ENCODE measurements at places on chromosomes 12 and 14.

DNA sequence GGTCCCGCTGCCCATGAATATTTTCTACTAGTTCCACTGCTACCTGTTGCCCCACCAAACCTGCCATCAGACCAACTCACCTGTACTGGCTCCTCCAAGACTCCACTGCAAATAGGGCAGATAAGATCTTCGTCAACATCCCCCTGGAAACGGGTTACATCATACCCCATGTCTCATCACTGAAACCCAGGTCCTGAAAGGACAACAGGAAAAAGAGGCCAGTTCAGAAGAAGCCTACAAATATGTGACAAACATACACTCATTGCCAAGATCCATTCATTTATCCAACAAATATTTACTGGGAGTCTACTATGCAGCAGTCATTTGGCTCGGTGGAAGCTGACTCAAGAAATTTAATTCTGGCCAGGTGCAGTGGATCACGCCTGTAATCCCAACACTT lies 7.8 kb downstream of the RNF41 start:
- no peak for DNase-seq

GRCh38 chr12:93978553-93978952 lies 169.8 kb upstream of the PLXNC1 start:
- DNase-seq: peak; percentile 62

DNA sequence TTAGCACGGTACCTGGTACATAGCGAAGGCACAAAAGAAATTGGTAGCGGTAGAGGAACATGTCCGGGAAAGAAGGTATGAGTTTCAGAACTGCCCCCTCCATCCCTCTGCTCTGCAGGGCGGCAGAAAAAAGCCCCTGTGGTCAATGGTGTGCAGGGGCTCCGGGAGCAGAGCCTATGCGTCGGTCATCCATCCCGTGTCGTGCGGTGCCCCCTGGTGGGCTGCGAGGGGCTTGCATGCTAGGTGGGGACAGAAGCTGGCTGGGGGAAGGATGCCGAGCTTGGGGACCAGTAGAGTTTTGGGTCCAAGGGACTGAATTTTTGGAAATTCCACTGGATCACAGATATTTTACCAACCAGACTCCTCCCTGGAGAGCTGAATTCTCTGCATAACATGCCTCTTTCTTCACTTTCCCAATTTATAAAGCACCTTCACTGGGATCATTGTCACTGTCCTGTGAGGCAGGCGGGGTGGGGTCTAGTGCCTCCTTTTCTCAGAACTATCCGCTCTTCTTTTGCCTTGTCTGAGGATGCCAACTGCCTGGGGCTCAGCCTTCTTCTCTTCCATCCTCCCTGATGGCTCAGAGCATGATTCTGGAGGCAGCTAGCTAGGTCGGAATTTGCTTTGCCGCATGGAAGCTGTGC lies 148.7 kb downstream of the SMOC1 start:
- DNase-seq: peak; percentile 55

GRCh38 chr12:19704966-19705365 lies 265.7 kb downstream of the AEBP2 start:
- no peak for DNase-seq

DNA sequence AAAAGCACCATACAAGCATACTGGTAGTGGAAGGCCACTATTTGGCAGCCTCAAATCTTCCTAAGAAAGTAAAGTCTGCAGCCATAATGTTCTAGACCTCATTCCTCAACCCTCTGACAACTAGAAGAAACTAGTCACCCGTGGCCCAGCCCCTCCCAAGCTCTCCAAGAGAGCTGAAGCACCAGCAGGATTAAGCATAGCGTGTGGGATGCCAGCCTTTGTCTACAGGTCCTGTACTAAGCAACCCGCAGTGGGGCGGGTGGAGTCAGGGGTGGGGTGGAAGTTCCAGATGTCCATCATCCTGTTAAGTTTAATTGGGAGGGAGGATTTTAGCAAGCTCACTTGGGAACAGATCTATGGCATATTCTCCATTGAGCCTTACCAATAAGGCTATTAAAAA lies 14.2 kb downstream of the SLC11A2 start:
- DNase-seq: no peak

GRCh38 chr12:125355614-125356013 lies 290.4 kb downstream of the AACS start:
- DNase-seq: no peak

All from large intestine (tissue), 12 donors.